ENCODE measurements at places on chromosomes 6 and 20. TPM values are rescaled to one million over a fixed set of nuclear protein-coding genes. Genes with fewer than 3 reads are reported as not detected.

- H3K4me1 ChIP-seq, result peaks cover 12% of the 10 kb centered on the region
- no peaks in the 10 kb centered on the region for H3K27me3 ChIP-seq
- DNase-seq, result no peak
- no peak overlapping the region for H3K4me3 ChIP-seq
Observed at GRCh38 chr6:151137542-151137941, 102.2 kb upstream of the AKAP12 start.

GRCh38 chr6:163389354-163389753 is 25.2 kb upstream of the QKI start:
- no peaks in the 10 kb centered on the region for H3K36me3 ChIP-seq
- H3K4me1 ChIP-seq, result peaks cover 22% of the 10 kb centered on the region
- H3K4me3 ChIP-seq, result no peak overlapping the region
- no peaks in the 10 kb centered on the region for H3K27me3 ChIP-seq
- no peak overlapping the region for H3K27ac ChIP-seq

- DNase-seq, result no peak
- H3K27me3 ChIP-seq, result no peaks in the 10 kb centered on the region
- H3K36me3 ChIP-seq, result peaks cover 31% of the 10 kb centered on the region
Observed at GRCh38 chr6:7216941-7217621, 95.9 kb downstream of the SSR1 start.

DNA sequence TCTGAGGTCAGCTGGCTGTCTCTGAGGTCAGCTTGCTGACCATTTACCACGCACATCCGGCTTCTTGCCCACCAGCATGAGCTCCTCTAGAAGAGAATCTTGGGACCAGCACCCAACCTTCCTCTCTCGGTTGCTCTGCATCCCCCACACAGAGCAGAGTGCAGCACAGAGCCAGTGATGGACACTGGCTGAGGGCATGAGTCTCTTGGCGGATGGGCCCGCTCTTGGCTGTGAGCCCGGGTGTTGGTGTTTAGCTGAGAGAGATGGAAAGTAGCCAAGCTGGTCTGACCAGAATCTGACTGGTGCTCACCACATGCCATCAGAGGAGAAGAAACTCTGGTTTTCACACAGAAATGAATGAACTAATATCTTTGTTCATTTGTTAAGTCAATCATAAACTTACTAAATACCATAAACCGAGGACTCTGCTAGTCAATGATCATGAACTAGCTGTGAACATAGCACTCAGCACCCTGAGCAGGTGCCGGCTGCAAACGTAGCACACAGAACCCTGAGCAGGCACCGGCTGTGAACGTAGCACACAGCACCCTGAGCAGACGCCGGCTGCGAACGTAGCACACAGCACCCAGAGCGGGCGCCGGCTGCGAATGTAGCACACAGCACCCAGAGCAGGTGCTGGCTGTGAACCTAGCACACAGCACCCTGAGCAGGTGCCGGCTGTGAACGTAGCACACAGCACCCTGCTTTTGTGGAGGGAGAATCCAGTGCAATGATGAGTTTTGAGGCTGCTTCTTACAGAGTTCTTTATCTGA is 10.4 kb upstream of the THBS2 start:
- no peak overlapping the region for H3K27ac ChIP-seq
- no peak overlapping the region for H3K4me3 ChIP-seq
- no peaks in the 10 kb centered on the region for H3K36me3 ChIP-seq
- no peak for DNase-seq

- no peaks in the 10 kb centered on the region for H3K36me3 ChIP-seq
- no peak overlapping the region for H3K4me3 ChIP-seq
- DNase-seq, result peak; percentile 48
- no peaks in the 10 kb centered on the region for H3K4me1 ChIP-seq
- H3K27ac ChIP-seq, result no peak overlapping the region
Observed at GRCh38 chr20:728256-728944, 39.9 kb downstream of the SLC52A3 start.

DNA sequence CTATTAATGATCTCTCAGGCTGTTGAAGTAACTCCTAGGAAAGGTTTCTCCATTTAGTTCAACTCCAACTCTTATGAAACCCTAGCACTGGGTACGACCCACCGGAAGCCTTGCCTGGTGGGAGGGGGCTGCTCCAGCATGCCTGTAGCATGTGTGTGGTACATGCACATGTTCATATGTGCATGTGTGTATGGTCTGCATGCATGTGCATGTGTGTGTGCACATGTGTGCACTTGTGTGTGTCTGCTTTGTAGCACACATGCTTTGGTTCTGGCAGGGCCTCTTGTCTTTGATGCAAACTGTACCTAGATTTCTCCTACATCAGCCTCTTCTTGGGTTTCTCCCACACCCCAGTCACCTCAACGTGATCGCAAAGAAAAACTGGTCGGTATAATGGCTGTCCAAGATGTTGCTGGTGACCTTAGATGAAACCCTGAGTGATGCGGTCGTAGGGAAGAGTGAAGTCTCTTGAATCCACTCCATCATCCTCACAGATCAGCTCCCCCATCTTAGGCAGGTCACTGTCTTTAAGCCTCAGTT is 193.5 kb downstream of the MYLK4 start:
- no peak for DNase-seq
- H3K4me1 ChIP-seq, result peaks cover 4% of the 10 kb centered on the region
- H3K4me3 ChIP-seq, result no peak overlapping the region
- no peak overlapping the region for H3K27ac ChIP-seq
- H3K36me3 ChIP-seq, result no peaks in the 10 kb centered on the region
- H3K27me3 ChIP-seq, result no peaks in the 10 kb centered on the region

ITPR3 gene
- total RNA-seq, result 40.5 TPM

- no peaks in the 10 kb centered on the region for H3K36me3 ChIP-seq
- H3K4me1 ChIP-seq, result peaks cover 17% of the 10 kb centered on the region
- no peak overlapping the region for H3K4me3 ChIP-seq
- peak overlapping the region; percentile 22 for H3K27ac ChIP-seq
Observed at GRCh38 chr6:136095986-136096385, 154.1 kb downstream of the MTFR2 start.

DNA sequence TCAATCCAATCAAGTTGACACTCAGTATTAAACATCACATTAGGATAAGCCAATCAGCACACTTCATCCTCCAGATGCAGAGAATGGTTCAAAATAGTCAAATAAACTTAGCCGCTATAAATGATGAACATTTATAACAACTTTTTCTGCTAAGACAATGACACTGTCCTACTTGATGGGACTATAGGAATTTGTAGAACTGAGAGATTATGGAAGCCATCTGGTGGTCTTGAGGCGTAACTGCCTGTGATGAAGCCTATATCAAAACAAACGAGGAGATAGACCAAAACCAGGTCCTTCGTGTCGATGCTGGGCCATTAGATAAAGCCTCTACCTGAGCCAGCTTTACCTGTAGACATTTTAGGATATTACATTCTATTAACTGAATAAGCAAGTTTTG is 631.1 kb downstream of the COL12A1 start:
- H3K4me1 ChIP-seq, result peaks cover 4% of the 10 kb centered on the region
- peak; percentile 50 for DNase-seq
- no peak overlapping the region for H3K4me3 ChIP-seq
- no peaks in the 10 kb centered on the region for H3K36me3 ChIP-seq

DSP gene
- total RNA-seq, result 0.32 TPM

GRCh38 chr6:166046226-166046625 is 121.4 kb downstream of the TBXT start:
- H3K4me3 ChIP-seq, result no peak overlapping the region
- H3K4me1 ChIP-seq, result no peaks in the 10 kb centered on the region
- no peaks in the 10 kb centered on the region for H3K27me3 ChIP-seq
- no peaks in the 10 kb centered on the region for H3K36me3 ChIP-seq
- peak; percentile 21 for DNase-seq

GPR31 gene
- not detected for total RNA-seq

- H3K27ac ChIP-seq, result no peak overlapping the region
- H3K4me3 ChIP-seq, result no peak overlapping the region
- H3K27me3 ChIP-seq, result no peaks in the 10 kb centered on the region
- no peaks in the 10 kb centered on the region for H3K36me3 ChIP-seq
Observed at GRCh38 chr6:135209803-135210202, 28.7 kb downstream of the MYB start.

LTB gene
- total RNA-seq, result 1.2 TPM

DNA sequence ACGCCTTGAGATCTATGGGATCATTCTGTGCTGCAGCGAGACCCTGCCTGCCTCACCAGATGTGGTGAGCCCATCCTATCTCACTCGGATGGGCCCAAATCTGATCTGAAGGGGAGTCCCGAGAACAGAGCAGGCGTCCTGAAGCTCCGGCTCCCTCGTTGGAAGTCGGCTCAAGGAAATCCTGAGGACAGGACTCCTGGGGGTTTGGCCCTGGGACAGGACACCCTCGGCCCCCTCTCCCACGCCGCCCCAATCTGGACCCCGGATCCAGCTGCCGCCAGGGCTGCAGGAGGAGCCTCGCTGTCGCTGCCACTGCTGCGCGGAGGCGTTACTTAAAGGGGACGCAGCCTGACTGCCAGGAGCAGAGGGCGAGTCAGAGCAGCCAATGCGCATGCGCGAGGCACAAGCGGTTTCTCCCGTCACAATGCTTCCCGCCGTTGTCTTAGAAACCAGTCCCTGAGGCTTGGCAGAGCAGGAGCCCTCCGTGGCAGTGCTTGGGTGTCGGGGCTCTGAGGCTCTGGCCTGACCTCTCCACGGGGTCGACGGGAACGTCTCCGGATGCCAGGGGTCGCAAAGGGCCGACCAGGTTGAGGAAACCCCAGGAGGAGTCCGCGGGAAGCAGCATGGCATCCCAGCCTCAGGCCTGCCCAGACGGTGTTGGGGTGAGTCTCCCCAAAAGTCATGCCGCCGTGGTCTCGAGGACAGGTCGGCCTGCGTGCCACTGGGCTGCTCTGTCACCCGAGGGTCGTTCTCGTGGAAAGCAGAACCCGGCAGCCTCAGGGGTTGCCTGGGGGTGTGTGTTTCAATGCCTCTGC is 1567.8 kb upstream of the DEFB115 start:
- H3K36me3 ChIP-seq, result no peaks in the 10 kb centered on the region
- no peaks in the 10 kb centered on the region for H3K4me1 ChIP-seq
- no peak overlapping the region for H3K4me3 ChIP-seq
- DNase-seq, result no peak
- no peaks in the 10 kb centered on the region for H3K27me3 ChIP-seq
- H3K27ac ChIP-seq, result no peak overlapping the region

ULBP1 gene
- total RNA-seq, result 0.33 TPM

DNA sequence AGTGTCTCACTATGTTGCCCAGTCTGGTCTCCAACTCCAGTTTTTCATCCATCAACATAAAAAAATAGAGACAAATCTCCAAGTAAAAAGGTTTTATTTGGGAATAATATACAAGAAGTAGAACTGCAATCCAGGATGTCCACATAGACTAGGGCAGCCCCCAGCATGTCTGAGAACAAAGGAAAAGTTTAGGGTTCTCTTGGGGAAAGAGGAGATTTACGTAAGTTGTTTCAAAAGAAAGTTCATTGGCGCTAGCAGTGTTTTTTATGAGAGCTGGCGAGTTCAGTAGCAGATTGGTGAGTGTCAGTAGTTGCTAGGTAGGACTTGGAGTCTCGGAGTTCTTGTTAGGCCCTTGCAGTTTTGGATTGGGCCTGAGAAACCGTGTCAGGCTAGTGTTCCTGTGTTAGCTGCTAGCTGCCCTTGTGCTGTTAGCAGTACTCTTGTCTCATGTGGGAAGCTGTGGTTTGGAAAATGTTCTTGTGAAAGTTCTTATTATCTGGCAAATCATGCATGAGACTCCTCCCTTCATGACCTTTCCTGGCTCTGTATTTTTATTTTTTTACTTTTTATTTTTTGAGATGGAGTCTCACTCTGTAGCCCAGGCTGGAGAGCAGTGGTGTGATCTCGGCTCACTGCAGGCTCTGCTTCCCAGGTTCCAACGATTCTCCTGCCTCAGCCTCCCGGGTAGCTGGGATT is 24.7 kb downstream of the TTLL9 start:
- DNase-seq, result peak; percentile 58
- no peak overlapping the region for H3K4me3 ChIP-seq
- no peaks in the 10 kb centered on the region for H3K4me1 ChIP-seq
- H3K27ac ChIP-seq, result no peak overlapping the region
- H3K36me3 ChIP-seq, result no peaks in the 10 kb centered on the region

DNA sequence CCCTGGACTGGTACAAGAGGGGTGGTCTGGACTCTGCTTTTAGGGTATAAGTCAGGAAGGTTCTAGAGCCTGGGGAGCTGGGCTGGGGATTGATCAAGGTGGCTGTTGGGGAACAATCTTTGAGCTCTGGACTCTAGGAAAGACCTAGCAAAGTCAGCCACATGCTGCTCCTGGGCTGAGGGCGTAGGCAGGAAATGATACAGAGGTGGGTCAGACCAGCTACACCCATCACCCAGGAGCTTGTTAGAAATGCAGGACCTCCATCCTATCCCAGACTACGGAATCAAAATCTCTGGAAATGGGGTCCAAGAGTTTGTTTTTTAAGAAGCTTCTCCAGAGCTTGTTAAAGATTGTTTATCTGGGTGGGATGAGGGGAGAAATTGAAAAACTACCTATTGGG is 9.4 kb downstream of the ADTRP start:
- H3K27ac ChIP-seq, result peak overlapping the region; percentile 94
- DNase-seq, result peak; percentile 39
- H3K27me3 ChIP-seq, result no peaks in the 10 kb centered on the region
- no peak overlapping the region for H3K4me3 ChIP-seq
- no peaks in the 10 kb centered on the region for H3K36me3 ChIP-seq

GRCh38 chr6:903761-904160 is 210.8 kb upstream of the EXOC2 start:
- no peak overlapping the region for H3K4me3 ChIP-seq
- DNase-seq, result no peak
- H3K27ac ChIP-seq, result no peak overlapping the region
- no peaks in the 10 kb centered on the region for H3K27me3 ChIP-seq

EDN1 gene
- 493 TPM for total RNA-seq

DNA sequence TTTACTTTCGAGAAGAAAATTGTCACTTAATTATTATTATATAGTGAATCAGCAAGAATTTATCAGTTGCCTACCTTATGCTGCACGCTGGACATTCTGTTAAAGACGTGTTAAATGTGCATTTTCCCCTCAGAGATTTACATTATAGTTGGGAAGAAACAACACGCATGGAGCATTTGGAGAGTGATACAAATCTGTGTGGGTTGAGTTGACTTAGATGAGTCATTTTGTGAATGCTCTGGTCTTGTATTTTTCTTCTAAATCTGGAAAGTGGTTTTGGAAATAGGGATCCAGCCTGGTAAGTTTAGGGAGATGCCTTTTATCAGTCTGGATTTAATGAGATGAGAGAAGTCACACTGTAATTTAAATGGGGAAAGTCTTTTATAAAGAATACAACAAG is 24.0 kb upstream of the SMIM26 start:
- no peaks in the 10 kb centered on the region for H3K27me3 ChIP-seq
- H3K27ac ChIP-seq, result no peak overlapping the region
- DNase-seq, result no peak
- peaks cover 12% of the 10 kb centered on the region for H3K36me3 ChIP-seq
- no peak overlapping the region for H3K4me3 ChIP-seq

Measured in endothelial cell of umbilical vein (primary cell).